ENCODE measurements at places on chromosomes 12 and 14. TPM values are rescaled to one million over a fixed set of nuclear protein-coding genes. Genes with fewer than 3 reads are reported as not detected.

Gene PRIMA1
- total RNA-seq = 0.99 TPM

DNA sequence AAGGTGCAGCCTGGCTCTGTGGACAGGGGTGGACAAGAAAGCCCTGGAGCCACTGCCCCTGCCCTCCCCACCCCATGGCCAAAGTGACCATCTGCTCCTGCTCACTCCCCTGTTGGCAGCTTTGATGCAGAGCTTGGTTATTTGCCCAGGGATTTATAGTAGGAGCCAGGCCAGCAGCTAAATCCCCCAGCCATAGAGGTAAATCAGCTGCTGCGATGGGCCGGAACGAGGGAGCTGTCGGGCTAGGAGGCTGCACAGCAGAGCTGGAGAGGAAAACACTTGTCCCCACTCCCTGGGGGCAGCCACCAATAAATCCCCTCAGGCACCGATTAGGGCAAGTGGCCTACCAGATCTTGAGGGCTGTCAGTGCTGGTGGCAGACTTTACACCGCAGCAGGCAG, 26.0 kb downstream of the SMUG1 start:
- no peak for DNase-seq

- no peak for DNase-seq
These were observed 22.2 kb downstream of the DAD1 start for GRCh38 chr14:22566845-22567244.

Gene CMTM5
- 2.7 TPM for total RNA-seq

DNA sequence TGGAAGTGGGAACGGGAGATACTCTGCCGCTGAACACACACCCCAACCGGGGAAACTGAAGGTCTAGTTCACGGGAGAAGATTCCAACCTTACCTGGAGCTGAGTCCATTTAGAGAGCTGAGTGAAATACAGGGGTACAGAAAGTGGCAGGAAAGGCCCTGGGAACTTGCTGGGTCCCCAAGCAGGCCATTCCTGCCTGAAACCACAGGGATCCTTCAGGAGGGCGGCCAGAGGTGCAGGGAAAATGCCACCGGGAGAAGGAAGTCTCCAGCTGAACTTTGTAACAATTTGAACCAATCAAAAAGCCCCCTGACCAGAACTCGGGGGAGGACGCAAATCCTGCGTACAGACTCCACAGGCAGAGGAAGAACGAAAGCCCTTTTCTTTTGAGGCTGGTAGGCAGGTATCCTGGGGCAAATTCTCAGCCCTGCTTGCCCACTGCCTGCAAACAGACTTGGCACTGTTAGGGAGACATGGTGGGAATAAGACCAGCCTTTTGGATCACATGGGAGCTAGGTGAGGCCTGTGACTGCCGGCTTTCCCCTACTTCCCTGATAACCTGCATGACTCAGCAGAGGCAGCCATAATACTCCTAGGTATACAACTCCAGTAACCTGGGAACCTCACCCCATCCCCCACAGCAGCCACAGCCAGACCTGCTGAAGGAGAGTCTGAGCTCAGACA, 170.9 kb downstream of the SEC23A start:
- no peak for DNase-seq

GRCh38 chr12:65810036-65810435, 14.2 kb upstream of the HMGA2 start:
- DNase-seq = no peak

- no peak for DNase-seq
These were observed 23.5 kb upstream of the CRIP2 start for GRCh38 chr14:105450864-105451720.

Gene PPFIA2
- 1.6 TPM for total RNA-seq

Gene RNASE4
- total RNA-seq = 31.1 TPM

Gene NXPH4
- 6.6 TPM for total RNA-seq

Gene IL31
- total RNA-seq = not detected

- DNase-seq = no peak
These were observed 1.8 kb downstream of the COX6A1 start for GRCh38 chr12:120439646-120440247.

DNA sequence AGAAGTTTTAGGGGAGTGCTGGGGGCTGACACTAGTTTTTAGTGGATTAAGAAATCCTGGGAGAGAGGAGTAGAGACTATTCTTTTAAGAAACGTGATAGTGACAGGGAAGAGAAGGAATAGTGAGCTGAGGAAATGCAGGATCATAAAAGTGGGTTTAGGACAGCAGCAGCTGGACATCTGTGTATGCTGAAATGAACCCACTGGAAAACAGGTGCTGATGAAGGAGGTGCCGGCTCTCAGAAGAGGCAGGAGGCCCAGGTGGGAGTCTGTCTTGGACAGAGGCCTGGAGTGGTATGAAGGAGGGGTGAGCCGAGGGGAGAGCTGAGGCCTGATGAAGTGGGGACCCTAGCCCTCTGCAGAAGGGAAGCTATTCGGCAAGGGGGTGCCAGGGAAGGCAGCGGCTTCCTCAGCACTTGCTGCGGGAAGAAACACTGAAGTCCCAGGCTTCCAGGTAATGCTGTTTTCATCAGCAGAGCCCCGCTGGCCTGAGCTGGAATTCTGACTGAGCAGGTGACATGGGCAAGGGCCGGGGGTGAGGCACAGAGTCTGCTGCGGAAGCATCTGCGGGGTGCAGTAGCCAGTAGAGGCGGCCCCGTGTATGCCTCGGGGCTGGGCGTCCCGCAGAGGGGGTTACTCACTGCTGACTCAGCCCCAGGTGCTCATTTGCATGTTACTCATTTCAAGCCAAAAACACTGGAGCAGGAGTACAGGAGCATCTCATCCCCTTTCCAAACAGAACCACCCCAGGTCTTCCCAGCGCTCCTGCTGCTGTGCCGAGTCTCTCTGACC, 89.7 kb downstream of the TMCC3 start:
- no peak for DNase-seq

Gene MSRB3
- total RNA-seq = 23.8 TPM

DNA sequence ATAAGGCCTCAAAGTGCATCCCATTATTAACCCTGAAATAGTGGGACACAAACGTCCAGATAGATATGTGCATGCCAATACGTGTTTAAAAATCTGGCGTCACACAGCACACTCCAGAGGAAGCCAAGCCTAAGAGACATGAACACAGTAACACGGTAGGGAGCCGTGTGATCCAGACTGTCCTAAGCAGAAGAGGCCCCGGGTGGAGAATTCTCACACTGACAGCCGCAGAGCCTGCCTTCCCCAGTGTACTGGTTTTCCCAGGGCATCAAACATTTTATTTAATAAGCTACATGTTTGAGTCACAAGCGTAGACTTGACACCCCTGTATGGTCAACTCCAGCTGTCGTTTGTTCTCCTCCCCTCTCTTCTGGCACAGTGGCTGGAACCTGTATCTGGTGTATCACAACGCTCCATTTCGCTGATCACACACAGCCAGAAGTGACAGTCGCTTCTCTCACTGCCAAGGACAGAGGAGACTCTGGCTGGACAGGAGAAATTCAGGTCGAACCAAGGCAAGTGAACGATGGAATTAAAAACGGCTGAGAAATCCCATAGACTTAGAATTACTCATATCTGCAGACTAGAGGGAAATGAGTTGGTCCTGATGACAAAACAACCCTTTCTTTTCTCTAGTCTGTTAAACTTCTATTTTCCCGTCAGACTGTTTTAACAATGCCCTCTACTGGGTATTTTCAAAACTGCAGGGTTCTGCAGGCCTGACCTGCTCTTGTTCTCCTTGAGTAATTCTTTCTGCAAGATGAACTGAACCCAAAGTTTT, 359.9 kb downstream of the RGS6 start:
- DNase-seq = no peak

- DNase-seq = peak; percentile 54
These were observed 24.4 kb upstream of the PTPRB start for GRCh38 chr12:70661466-70662161.

GRCh38 chr14:92496191-92496857, 17.3 kb upstream of the RIN3 start:
- DNase-seq = no peak

- no peak for DNase-seq
These were observed 171.2 kb upstream of the CDKN3 start for GRCh38 chr14:54225457-54226060.

DNA sequence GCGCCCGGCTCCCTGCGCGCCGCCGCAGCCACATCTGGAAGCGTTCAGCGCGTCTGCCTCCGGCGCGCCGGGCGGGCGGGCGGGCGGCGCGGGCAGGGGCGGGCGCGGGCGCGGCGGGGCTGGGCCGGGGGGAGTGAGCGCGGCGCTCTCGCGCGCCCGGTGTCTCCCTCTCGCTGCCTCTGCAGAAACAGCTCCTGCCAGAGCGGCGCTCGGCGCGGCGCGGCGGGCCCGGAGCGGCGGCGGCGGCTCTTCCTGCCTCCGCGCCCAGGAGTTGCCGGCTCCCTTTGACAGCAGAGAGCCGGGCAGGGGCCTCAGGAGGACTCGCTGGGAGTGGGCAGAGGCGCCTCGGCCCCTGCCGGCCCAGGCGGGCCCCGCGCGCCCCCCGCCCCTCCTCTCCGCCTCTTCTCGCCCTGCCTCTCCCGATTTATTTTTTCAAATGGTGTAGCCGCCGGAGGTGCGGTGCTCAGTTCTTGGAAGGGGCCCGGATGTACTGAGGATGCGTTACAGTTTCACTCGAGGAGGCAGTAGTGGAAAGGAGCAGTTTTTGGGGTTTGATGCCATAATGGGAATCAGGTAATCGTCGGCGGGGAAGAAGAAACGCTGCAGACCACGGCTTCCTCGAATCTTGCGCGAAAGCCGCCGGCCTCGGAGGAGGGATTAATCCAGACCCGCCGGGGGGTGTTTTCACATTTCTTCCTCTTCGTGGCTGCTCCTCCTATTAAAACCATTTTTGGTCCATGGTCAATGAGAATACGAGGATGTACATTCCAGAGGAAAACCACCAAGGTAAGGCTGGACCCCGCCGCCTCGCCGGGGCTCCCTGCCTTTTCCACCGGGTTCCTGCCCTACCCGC, at the start of gene CACNA1C:
TSS of gene CACNA1C (plus strand) at position 162 of the 853 bp plus-strand sequence. CDS start at position 738, 576 bp downstream.
- DNase-seq = peak; percentile 35

Gene COPS7A
- 24.4 TPM for total RNA-seq

DNA sequence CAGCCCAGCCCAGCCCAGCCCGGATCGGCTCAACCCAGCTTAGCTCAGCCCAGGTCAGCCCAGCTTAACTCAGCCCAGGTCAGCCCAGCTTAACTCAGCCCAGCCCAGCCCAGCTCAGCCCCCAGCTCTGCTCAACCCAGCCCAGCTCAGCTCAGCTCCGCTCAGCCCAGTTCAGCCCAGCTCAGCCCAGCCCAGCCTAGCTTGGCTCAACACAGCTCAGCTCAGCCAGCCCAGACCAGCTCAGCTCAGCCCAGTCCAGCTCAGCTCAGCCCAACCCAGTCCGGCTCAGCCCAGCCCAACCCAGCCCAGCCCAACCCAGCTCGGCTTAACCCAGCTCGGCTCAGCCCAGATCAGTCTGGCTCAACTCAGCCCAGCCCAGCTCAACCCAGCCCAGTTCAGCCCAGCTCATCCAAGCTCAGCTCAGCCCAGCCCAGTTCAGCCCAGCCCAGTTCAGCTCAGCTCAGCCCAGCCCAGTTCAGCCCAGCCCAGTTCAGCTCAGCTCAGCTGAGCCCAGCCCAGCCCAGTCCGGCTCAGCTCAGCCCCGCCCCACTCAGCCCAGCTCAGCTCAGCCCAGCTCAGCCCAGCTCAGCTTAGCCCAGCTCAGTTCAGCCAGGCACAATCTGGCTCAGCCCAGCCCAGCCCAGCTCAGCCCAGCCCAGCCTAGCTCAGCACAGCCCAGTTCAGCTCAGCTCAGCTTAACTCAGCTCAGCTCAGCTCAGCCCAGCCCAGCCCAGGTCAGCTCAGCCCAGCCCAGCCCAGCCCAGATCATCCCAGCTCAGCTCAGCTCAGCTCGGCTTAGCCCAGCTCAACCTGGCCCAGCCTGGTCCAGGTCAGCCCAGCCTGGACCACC, 331.7 kb downstream of the TMEM121 start:
- no peak for DNase-seq

DNA sequence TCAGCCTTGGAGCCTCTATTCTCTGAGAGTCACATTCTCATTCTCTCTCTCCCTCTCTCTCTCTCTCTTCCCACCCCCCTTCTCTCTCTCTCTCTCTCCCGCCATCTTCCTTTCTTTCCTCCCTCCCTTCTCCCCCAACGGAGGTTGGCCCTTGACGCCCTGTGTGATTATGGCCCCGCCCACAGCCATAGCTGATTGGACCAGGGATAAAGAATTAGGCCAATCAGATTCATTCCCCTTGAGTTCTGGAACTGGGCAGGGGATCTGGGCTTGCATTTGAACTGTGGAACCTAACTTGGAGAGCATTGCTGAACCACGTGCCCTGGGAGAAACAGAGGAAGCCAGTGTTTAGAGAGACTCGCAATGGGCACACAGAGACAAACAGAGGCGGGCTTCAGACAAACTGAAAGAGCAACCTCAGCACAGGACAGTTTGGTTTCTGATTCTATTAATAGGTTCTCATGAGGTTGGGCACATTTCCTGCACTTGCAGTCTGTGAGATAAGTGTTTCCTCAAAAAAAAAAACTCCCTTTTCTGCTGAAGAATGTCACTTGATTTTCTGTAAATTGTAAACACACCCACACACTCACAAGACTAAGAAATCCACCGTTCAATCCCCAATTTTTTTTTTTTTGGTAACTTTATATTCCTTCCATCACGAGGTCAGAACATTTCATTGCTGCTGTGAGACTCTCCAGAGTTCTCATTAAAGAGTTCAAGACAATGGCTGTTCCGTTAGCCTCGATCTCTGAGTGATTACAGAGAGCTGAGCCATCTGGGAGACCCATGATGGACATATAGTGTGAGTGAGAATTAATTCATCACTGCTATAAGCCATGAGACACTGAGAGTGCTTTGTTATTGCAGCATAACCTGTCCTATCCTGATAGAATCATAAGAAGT, 3.5 kb upstream of the P2RX7 start:
- DNase-seq = peak; percentile 65

Gene BCL2L14
- total RNA-seq = not detected

Gene KRT82
- 15.8 TPM for total RNA-seq

Gene GALNT16
- total RNA-seq = 18.1 TPM

Gene IGFBP6
- 27.7 TPM for total RNA-seq

GRCh38 chr12:6606331-6607131, 648 bp downstream of the CHD4 start:
- DNase-seq = no peak
